ENCODE measurements at places on chromosomes 5 and 9.

- DNase-seq = no peak
Measured at GRCh38 chr5:90939211-90939610, 380.6 kb downstream of the ADGRV1 start.

- no peak for DNase-seq
Measured at GRCh38 chr5:160357861-160358411, 12.5 kb downstream of the C1QTNF2 start.

DNA sequence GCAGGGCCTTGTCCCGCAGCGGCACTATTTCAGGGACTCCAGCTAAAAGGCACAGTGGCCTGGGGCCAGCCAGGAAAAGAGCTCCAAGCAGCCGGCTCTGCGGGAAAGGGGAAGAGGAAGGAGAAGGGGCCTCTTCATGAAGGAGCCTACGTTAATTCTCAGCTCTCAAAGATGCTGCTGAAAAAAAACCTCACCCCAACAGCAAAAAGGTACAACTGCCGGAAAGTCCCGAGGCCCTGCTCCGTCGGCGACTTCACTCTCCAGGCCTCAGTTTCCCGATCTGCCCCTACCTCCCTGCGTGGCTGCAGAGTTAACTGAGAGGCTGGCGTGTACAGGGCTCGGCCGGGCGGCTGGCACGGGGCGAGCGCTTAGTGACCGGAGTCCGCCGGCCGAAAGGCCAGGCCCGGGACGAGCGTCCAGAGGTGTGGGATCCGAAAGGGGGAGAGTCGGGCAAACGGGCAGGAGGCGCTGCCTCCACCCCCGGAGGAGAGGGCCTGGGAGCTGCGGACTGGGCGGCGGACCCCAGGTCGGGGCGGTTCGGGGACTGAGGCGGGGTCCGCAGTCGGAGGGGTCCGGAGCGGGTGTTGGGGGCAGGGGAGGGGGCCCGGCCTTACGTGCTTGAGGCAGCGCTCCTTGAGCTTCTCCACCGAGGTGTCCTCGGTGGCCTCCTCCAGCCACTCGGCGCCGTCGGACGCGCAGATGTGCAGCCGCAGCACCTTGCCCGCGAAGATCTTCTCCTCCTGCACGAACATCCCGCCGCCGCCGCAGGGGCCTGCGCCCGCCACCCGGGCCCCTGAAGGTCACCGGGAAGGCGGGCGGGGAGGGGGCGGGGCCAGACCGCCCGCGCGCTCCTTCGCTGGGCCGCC is 529 bp downstream of the UBAC1 start:
- DNase-seq = no peak

DNA sequence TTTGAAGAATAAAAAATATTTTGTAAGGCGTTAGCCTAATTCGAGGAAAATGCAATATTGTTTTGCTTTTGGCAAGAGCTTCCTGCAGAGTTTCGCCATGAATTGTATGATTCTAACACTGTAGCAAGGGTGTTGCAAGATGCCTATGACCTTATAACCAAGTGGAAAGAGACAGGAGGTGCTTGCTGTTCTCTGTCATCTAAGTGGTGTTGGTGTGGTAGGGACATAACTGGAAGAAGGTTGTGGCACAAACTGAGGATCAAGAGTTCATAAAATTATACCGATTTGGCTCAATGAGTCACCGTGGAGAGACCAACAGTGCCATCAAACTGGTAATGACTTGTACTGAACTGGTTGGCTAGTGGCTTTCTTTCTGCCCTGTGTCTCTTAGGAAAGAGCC is 6.3 kb downstream of the STC2 start:
- no peak for DNase-seq

DNA sequence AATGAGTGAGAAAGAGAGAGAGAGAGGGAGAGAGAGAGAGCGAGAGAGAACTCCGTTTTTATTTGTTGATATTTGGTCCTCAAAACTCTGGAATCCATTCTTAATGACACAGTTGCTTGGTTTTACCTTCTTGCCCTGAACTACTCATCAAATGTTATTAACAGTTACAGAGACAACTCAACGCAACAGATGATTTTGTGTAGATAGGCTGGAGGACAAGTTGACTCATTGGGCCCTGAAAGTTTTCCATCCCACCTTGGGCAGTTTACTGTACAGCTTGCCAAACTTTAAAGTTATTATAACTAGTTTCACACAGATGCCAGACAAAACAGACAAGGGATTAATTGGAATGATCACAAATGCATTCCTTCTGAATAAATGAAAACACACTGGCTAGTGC is 339.9 kb downstream of the ARL15 start:
- DNase-seq = no peak
